ENCODE measurements at places on chromosomes 11 and 22.

DNA sequence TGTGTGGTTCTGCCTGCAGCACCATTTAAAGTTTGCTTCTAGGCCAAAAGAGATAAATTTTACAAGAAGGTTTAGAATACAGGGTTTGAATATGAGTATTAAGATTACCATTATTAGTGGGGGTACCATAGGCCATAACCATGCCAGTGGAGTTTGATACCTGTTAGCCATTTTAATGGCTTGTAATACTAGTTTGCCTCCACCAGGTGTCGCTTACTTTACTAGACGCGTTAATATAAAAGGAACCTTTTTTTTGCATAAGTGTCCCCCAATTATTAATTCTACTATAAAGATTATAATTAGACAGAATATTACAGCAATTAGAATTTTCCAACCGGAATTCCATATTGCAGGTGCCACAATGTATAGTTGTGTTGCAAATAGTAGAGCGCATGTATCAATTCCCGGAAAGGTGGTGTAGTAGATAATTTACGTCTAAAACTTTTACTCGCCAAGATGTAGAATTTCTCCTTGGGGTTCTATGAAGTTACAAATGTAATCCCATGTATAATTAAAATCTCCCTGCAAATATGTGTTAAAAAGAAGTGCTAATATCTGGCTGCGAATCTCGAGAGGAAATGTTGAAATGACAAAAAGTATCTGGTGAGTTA lies 16.1 kb downstream of the MS4A6E start:
- no peak for DNase-seq

DNA sequence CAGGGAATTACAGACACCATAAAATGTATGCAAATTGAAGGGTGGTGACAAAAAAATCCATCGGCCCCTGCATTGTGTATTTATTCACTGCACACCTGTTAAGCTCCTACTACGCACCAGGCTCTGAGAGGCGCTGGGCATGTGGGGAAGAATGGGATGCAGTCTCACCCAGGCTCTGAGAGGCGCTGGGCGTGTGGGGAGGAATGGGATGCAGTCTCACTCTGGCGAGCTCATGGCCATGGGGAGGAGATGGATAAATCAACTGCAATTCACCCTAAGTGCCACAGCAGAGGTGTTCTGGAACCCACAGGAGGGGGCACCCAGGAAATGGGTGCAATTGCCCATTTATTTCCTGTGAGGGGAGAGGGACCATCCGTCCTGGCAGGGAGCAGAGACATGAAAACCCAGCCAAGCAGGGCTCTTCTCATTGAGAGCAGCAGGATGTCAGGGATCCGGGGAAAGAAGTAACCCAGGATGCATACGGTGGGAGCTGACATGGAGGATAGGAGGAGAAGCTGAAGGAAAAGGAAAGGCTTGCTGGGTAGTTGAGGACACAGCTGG lies 798.7 kb downstream of the TBC1D22A start:
- no peak for DNase-seq

DNA sequence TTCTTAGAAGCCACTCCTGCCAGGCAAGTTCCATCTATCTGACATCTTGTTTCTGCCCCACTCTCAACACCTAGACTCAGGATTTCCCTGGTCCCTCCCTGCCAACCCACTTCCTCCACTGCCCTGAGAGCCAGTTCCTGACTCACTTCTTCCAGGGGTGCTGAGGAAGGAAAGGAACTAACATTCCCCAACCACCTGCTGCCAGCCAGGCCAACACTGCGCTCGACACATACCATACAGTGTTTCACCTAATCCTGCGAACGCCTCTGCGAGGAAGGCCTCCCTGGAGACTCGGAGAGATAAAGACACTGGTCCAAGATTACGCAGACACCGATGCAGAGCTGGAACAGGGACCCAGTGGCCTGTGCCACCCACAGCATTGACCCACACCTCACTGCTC lies 40.2 kb downstream of the MICAL3 start:
- no peak for DNase-seq

DNA sequence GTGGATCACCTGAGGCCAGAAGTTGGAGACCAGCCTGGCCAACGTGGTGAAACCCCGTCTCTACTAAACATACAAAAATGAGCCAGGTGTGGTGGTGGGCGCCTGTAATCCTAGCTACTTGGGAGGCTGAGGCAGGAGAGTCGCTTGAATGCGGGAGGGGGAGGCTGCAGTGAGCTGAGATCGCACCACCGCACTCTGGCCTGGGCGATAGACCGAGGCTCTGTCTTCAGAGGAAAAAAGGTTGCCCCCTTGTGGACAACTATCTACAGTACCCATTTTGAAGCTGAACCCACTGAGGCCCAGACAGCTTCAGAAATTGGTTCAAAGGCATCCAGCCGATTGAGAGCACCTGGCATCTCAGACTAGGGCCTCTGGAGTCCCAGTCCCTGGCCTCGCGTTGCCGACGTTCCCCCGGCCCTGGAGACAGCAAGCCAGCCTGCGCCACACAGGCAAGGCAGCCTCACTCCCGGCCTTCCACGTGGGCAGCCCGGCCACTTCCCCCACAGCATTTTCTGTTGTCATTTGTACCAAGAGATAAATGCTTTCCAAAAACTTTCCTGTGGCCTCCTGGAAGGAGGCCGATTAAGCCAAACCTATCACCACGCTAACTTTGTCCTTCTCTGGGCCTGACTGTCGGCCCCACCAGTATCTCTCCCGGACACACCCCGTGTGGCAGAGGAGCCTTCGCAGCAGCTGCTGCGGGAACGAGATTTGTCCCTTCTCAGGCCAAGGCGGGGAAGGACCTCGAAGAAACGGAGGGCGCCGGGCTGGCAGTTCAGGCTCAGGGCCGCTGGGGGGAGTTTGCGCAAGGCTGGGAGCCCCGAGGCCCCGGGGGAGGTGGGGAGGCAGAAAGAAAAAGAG lies 82.8 kb downstream of the FLI1 start:
- no peak for DNase-seq

- DNase-seq, result no peak
Observed at GRCh38 chr22:11605468-11605981, 3922.5 kb upstream of the OR11H1 start.

DNA sequence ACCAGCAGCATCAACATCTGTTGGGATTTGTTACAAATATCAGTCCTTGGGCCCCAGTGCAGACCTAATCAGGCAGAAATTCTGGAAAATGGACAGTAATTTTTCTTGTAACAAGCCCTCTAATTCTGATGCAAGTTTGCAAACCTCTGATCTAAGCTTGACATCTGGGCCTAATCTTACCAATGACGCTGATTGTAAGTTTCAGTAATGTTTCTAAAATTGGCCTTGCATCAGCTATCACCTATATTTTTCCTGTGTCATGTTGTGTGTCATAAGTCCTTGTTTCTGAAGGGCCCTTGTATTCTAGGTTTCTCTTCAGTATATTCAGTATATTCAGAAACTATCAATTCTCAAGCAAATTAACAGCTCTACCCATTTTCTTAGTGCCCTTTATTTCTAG lies 36.4 kb downstream of the ZNF215 start:
- no peak for DNase-seq

GRCh38 chr11:112367461-112367860 lies 106.8 kb upstream of the PLET1 start:
- DNase-seq, result no peak

Data from NCI-H774 (cell line).